Midbrain (tissue), 1 donor: ENCODE measurements at places on chromosomes 5 and 9.

DNA sequence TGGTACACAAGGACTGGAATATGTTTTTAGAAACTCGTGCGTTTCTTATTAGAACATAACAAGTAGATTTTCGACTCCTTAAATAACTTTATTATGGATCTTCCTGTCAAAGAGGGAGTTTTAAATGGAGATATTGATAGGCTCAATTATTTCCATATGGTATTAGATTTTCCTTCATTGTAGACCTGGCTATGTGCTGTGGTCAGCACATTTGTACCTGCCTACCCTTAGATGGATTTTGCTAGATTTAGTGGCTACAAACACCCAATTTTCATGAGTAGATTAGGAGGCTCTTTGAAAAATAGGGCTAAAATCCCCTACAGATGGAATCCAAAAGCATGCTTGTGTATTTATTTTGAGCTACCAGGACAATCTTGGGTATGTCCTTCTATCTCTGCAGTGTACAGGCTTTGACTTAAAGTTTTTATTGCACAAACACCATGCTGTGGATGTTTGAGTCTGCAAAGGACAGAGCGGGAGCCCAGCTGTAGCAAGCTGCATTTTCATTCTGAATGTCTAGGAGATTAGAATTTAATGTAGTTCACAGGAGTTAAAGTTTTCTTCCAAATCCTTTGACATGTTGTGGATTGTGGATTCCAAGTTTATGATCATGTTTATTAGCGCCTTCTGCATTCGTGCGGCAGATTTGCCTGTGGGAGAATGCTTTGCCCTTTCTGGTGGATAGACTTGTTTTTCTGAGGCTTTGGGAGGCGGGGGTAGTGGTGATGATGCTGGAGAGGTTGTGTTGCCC lies 41.6 kb downstream of the GADD45G start:
- DNase-seq: no peak

DNA sequence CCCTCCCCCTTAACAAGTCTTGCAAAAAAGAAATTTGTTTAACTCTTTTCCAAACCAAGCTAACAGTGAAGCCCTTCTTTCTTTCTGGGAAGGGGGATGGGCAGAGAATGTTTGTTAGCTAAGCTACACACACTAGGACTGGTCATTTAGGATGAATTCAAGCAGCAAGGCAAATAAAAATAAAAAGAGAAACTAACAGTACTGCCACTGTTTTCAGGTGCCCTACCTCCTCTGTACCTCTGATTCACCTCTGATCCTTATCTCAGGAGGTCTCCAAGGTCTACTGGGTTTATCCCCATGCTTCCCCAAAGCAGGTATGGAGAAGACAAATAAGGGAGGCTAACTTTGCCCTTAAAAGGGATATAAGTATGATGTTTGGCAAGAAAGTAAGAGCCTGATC lies 52.9 kb downstream of the ELL2 start:
- DNase-seq: no peak

GRCh38 chr9:114606068-114606467 lies 5.0 kb upstream of the TMEM268 start:
- DNase-seq: no peak

- no peak for DNase-seq
Measured at GRCh38 chr9:128385496-128386460, 14.6 kb downstream of the URM1 start.

DNA sequence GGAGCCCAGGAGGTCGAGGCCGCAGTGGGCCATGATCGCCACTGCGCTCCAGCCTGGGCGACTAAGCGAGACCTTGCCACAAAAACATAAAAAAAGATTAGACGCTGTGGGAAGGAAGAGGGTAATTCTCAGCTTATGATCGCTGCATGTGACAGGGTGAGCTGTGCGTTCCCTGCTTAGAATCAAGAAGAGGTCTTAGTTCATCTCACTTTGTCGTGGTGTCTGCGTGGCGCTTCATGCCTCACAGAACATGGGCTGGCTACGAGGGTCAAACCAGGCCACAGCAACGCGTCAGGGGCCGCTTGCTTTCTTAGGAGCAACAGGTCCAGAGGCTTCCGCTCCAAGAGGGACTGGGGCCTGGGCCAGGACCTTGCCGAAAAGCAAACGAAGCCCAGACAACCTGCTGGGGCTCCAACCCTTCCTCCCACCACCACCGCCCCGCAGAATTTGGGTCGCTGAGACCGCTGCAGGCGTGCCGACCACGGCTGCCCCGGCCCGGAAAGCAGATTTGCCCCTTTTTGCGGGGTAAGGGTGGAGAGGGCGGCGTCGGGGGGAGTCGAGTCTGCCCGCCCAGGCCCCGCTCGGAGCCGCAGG lies 10.0 kb upstream of the GRIN1 start:
- no peak for DNase-seq

DNA sequence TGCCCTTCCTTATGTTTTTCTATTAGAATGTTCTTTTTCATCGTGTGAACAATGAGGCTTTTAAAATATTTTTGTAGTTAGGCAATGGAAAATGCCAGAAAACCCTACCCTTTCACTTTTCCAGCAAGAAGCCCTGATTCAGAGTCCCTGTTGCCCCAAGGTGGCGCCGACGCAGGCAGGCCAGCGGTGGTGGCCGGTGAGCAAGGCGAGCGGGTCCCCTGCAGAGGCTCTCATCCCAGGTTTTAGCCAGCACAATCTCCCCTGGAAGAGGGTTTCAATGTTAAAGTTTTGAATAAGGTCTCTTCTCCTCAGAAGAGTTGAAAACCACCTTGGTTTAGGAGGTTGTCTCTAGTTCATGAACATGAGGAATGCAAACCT lies 40.8 kb upstream of the CKMT2 start:
- DNase-seq: no peak

GRCh38 chr5:170617533-170618490 lies 114.0 kb downstream of the KCNIP1 start:
- no peak for DNase-seq

GRCh38 chr5:14429101-14430050 lies 152.2 kb upstream of the OTULINL start:
- DNase-seq: no peak
